ENCODE measurements at places on chromosomes 2 and 18.

DNA sequence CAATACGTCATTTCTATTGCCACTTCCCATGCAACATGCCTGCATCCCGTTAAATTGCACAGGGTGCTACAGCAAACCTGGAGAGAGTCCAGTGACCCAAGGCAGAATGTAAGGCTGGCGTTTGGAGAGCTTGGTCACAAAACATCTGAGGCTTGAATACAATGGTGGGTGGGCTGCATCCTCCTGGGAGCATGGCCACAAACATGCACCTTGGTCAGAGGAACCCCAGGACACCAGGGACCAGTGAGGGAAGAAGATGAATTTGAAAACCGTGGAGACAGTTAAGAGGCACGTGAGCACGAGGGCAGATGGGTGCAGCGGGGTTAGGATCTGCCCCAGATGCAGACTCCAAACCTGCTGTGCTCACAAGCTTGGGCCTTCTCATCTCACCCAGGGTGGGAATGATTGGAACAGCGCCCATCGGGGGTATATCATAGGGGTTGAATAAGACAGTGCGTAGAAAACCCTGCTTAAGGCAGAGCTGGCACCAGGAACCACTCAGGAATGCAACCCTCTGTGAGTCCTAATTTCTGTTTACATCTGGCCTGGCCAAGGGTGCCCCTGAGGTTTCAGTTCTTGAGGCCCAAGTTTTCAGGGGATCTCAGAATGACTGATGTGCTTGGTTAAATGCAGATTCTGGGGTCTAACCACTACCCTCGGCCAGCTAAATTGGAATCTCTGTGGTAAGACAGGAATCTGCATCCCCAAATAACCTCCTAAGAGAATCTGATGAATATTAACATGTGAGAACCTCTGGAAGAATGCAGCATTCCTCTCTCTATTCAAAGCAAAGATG lies 97.2 kb downstream of the ARL4C start:
- H3K4me1 ChIP-seq, result peaks cover 37% of the 10 kb centered on the region
- H3K27me3 ChIP-seq, result no peaks in the 10 kb centered on the region
- DNase-seq, result no peak
- no peak overlapping the region for H3K27ac ChIP-seq

DNA sequence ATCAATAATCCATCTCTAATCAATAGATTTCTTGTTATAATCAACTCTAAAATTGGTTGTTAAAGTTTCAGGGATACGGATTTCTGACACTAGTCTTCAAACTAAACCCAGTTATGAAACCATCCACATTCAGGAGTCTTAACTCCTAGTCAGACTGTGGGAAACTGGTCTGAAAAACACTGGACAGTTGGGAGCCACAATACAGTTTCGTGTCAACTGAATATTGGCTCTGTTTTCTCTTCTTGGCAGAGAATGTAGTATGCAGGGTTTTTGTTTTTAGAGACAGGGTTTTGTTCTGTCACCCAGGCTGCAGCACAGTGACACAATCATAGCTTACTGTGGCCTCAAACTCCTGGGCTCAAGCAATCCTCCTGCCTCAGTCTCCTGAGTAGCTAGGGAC lies 123.1 kb downstream of the RTTN start:
- no peaks in the 10 kb centered on the region for H3K27me3 ChIP-seq
- no peak for DNase-seq
- no peaks in the 10 kb centered on the region for H3K36me3 ChIP-seq
- no peak overlapping the region for H3K4me3 ChIP-seq
- no peaks in the 10 kb centered on the region for H3K4me1 ChIP-seq

DNA sequence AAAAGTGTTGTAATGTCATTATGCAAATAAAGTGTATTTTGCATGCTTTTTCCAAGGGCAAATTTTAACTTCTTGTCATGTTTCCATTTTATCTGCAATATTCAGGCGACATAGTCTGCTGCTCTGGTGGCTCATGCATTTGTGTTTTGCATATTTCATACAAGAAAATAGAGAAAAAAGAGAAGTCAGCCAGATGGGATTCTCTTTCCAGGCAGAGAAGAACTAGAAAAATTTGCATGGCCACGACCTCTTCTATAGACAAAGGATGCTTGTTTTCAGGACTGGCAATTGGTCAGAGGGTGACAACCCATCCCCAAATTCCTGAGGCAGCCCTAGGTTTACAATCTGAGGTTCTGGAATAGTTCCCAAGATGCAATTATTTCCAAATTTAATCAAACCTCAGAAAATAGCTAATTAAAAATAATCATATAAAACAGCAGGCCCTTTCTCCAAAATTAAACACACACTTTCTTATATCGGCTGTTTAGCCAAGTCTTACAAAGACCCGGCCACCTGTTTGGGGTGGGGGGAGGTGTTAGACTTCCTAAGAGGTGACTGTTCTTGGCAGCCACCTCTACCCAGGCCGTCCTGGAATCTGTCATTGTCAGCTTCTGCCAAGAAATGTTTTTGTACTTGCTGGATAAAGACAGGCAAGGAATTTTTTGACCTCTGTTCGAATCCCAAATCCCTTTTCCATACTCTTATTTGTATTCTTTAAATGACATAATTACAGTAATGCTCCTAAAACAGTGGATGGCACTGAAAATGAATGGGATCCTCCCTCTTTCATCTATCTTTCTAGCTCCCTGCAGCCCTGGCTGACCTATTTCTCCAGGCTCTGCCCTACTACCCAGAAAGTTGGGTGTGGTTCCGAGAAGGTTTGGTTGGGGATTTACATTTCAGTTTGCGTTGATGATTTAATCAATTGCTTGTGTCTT lies 20.8 kb upstream of the SOS1 start:
- H3K27me3 ChIP-seq, result no peaks in the 10 kb centered on the region
- no peak for DNase-seq
- H3K27ac ChIP-seq, result peak overlapping the region; percentile 59
- H3K4me3 ChIP-seq, result no peak overlapping the region

GRCh38 chr18:8908792-8909510 lies 193.5 kb upstream of the NDUFV2 start:
- H3K4me1 ChIP-seq, result no peaks in the 10 kb centered on the region
- DNase-seq, result no peak
- H3K4me3 ChIP-seq, result no peak overlapping the region
- no peak overlapping the region for H3K27ac ChIP-seq

DNA sequence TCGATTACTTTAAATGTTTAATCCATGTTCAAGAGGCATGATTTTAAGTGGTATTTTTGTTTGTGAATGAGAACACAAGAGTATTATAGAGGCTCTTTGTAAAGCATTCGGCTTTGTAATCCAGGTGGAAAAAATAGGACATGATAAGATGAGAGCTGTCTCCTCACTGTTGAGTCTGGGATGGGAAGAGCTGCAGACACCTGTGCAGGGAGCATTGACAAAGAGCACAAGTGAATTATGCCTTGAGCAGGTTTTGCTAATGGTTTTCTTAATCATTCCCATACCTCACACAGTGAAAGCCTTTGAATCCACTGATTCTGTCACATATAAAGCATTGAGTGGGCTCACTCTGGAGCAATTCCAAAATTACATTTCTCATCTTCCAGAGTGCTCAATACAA lies 9.6 kb downstream of the COL6A3 start:
- H3K4me3 ChIP-seq, result no peak overlapping the region
- H3K4me1 ChIP-seq, result no peaks in the 10 kb centered on the region
- no peak for DNase-seq
- H3K27me3 ChIP-seq, result no peaks in the 10 kb centered on the region
- no peaks in the 10 kb centered on the region for H3K36me3 ChIP-seq

DNA sequence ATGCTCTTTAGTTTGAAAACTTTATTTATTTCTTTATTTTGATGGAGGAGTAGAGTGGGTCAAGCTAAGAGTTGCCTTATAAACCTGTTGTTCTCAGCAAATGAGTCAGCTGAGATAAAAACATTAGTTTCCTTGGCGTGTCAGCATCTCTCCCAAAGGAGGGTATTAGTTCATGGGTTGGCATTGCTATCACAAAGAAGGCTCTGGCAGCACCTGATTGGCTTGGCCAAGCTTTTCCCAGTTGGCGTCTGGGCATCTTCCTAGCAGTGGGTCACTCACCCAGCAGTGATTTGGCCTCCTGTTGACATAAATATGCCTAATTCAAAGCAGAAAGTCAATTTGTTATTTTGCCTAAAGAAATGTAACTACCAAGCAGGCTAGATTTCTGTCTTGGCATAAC lies 200.7 kb upstream of the TNP1 start:
- H3K27me3 ChIP-seq, result no peaks in the 10 kb centered on the region
- no peak overlapping the region for H3K4me3 ChIP-seq
- no peak overlapping the region for H3K27ac ChIP-seq
- no peak for DNase-seq
- H3K36me3 ChIP-seq, result no peaks in the 10 kb centered on the region
- H3K4me1 ChIP-seq, result no peaks in the 10 kb centered on the region

- H3K27ac ChIP-seq, result no peak overlapping the region
- no peaks in the 10 kb centered on the region for H3K4me1 ChIP-seq
- no peaks in the 10 kb centered on the region for H3K36me3 ChIP-seq
- H3K27me3 ChIP-seq, result no peaks in the 10 kb centered on the region
- H3K4me3 ChIP-seq, result no peak overlapping the region
- DNase-seq, result no peak
Observed at GRCh38 chr2:102147935-102148334, 5.4 kb downstream of the IL1R1 start.

- H3K27ac ChIP-seq, result no peak overlapping the region
- no peaks in the 10 kb centered on the region for H3K4me1 ChIP-seq
- no peak for DNase-seq
Observed at GRCh38 chr2:136486115-136486514, 279.2 kb upstream of the THSD7B start.

DNA sequence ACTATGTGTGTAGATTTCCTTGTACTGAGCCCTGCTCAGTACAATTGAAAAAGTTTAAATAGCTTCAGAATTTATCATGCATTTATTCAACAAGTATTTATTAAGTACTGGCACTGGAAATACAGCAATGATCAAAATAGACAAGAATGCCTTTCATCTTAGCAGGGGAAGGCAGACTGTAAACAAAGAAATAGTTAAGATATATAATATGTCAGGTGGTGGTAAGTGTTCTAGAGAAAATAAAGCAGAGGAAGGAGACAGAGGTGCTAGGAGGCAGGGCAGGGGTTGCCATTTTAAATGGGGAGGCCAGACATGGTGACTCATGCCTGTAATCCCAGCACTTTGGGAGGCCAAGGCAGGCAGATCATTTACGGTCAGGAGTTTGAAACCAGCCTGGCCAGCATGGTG lies 13.6 kb upstream of the LIPG start:
- H3K27ac ChIP-seq, result no peak overlapping the region
- no peak overlapping the region for H3K4me3 ChIP-seq
- no peaks in the 10 kb centered on the region for H3K27me3 ChIP-seq
- no peaks in the 10 kb centered on the region for H3K4me1 ChIP-seq
- DNase-seq, result no peak

DNA sequence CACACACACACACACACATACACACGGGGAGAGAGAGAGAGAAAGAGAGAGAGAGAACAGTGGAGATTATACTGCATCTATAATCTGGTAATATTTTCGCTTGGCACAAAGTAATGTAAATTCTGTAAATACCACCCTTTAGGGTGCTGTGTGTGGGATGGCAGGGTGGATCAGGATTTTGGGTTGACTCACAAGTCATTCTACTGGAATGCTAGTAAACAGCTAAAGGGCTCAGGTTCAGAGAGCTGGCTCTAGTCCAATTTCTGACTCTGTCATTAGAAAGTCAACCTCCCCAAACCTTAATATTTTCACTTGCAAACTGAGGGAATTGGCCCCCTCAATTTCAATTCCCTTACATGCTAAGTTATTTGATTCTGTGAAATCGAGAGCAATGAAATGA lies 308.3 kb downstream of the TSN start:
- DNase-seq, result no peak
- no peaks in the 10 kb centered on the region for H3K4me1 ChIP-seq
- no peak overlapping the region for H3K4me3 ChIP-seq
- H3K27me3 ChIP-seq, result no peaks in the 10 kb centered on the region
- no peak overlapping the region for H3K27ac ChIP-seq

DNA sequence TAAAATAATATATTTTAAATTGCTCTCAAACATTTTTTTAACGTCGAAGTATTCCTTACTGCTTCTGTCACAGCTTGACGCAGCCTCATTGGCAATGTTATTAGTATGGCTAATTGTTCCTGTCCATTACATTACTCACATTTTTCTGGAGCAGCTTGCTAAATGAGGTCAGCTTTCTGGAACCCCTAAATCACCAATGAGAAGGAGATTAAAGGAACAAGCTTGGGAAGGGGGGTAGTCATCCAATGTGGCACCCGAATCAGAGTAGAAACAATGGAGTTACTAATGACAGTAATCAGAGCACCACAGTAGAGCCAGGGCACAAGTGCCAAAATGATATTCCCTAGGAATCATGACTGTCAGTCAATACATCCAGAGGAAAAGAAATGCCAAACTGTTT lies 5.1 kb downstream of the NEUROD1 start:
- H3K4me3 ChIP-seq, result no peak overlapping the region
- no peaks in the 10 kb centered on the region for H3K36me3 ChIP-seq
- H3K4me1 ChIP-seq, result no peaks in the 10 kb centered on the region
- no peak for DNase-seq

DNA sequence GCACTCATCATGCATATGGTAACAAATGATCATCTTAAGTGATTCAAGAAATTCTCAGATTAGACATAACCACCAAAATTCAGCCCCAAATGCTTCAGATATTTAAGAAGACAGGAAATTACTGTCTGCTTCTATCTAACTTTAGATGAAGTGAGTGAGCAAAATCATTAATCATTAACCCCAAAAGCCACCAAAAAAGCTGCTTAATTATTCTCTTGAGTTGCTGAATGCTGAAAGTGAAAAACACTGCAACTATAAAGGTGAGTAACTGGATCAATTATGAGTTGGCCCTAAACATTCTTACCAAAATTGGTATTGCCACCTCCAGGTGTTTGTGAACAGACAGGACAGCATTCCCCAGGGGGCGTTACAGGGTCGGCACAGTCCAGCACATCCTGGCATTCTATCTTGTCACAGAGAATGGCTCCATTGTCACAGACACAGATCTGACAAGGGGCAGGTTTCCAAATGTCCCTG lies 69.6 kb downstream of the COL5A2 start:
- no peak overlapping the region for H3K4me3 ChIP-seq
- DNase-seq, result no peak
- H3K4me1 ChIP-seq, result no peaks in the 10 kb centered on the region
- no peak overlapping the region for H3K27ac ChIP-seq

- no peak overlapping the region for H3K4me3 ChIP-seq
- no peaks in the 10 kb centered on the region for H3K27me3 ChIP-seq
- no peaks in the 10 kb centered on the region for H3K4me1 ChIP-seq
- H3K27ac ChIP-seq, result no peak overlapping the region
- no peak for DNase-seq
Observed at GRCh38 chr18:44325903-44326635, 354.6 kb upstream of the SETBP1 start.

Data from CD8-positive, alpha-beta memory T cell (primary cell).